ENCODE measurements at places on chromosomes 5 and 9.
A peak's percentile ranks its signal among the peaks of the same experiment; 100 is the strongest.

- DNase-seq, result no peak
Measured at GRCh38 chr5:171617817-171618591, 167.6 kb upstream of the SMIM23 start.

- no peak for DNase-seq
Measured at GRCh38 chr9:109916316-109916715, 136.3 kb downstream of the PALM2AKAP2 start.

DNA sequence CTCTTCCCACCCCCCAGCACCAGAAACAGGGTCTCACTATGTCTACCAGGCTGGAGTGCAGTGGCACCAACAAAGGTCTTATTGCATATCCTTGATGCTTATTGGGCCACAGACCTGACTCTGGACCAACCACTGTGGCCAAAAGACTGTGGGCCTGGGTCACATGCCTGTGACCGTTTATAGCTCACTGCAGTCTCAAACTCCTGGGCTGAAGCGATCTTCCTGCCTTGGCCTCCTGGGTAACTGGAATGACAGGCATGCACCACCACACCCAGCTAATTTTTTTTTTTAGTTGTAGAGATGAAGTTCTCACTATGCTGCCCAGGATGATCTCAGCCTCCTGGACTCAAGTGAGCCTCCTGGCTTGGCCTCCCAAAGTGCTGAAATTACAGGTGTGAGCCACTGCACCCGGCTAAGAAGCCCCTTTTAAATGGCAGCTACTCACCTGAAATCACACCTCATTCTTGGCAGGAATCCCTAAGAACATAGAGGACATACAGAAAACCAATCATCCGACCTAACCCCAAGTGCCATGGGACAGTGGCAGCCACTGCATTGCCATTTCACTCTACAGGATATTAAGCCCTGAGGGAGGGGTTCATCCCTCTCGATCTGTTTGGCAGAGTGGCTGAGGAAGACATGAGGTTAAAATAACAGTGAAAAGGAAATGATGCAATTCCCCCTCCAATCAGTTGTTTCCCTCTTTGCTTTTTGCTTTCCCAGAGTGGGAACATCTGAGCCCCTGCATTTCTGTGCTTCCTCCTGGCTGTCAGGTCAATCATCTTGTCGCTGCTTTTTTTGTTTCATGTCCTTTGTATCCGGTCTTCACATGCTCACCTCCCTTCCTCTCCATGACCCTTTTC lies 74.6 kb downstream of the LRRC70 start:
- no peak for DNase-seq

- DNase-seq, result no peak
Measured at GRCh38 chr5:97192580-97193354, 9.7 kb upstream of the RIOK2 start.

GRCh38 chr5:67680099-67680498 lies 483.5 kb upstream of the CD180 start:
- peak; percentile 11 for DNase-seq

- no peak for DNase-seq
Measured at GRCh38 chr5:74161170-74161569, 479.4 kb downstream of the ENC1 start.

DNA sequence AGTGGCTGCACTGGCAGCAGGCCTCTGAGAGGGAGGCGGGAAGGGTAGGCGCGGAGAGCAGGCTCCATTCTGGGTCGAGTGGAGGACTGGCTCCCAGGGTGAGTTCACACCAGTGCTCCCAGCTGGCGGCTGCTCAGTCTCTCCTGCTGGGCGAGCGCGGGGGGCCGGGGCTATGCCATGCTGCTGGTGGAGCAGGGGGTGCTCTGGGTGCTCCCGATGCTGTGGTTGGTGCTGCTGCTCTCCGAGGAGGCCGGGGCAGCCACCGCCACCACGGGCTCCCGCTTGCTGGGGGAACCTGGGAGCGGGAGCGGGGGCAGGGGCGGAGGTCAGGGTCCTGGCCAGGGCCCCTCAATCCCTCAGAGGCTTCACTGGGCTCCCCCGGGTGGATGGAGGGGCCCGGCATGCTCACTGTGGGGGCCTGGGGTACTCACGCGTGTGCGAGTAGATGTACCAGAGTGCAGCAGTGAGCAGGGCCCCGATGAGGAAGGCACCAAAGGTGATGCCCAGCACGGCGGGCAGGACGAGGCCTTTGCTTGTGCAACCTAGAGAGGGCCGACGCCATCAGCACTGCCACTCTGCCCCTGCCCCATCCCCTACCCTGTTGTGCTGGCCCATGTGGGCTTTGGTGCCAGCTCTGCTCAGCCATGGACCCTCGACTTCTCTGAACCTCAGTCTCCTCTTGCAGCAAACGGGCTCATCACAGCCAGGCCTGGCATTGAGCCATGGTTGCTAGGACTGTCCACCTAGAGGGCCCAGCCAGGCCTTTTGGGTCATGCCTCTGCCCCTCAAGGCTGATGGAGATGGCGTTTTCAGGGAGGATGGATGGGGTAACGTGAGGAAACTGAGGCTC lies 13.1 kb downstream of the FPGS start:
- no peak for DNase-seq

DNA sequence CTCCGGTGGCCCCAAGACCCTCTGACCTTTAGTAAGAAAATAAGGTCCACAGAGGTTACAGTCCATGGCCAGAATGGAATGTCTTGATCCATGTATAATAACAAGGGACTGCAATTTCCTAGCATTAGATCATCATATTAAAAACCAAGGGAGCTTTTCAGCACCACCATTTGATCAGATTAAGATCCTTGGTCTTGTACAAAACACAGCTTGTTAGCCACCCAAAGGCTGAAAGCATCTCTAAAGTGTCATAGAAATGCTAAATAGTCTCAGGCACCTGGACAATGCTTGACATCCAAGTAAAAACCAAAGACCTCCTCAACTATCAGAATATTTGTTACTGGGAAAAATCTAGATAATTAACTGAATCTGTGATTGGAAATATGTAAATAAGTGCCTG lies 50.3 kb upstream of the VPS13A start:
- DNase-seq, result no peak

- DNase-seq, result peak; percentile 66
Measured at GRCh38 chr9:72315089-72315509, 49.9 kb downstream of the ZFAND5 start.

DNA sequence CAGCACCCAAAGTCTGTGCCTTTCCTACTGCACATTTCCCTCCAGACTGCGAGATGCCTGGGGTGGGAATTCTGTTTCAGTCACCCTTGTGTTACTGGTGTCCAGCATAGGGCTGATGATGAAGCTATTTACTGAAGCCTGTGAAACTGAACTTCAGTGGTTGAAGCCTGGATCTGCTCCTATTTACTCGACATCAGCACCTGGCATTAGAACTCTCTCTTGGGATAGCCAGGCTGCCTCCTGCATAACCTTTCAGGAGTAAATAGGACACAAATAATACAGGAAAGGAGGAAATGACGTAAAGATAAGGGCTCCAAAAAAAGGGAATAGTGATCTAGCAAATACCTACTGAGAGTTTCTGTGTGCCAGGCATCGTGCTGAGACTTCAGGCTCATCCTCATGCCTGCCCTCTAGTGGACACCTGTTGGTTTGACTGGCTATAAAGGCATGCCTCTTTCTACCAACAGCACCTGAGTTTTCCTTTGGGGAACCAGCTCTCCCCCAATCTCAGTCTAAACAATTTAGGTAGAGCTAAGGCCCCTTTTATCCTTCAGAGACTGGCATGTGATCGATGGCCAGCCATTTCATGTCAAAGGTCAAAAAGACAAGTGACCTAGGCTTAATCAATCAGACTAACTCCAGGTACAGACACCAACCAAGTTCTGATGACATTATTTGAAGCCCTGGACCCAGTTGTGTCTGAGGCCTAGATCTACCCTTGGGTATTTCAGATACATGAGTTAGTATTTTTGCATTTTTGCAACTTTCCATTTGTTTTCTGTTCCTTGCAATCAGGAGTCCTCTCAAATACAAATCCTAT lies 192.1 kb upstream of the TRIM32 start:
- no peak for DNase-seq

GRCh38 chr5:63962279-63962678 lies at the start of gene HTR1A:
TSS of gene HTR1A (minus strand) at chr5:63962445. CDS start at chr5:63961719, 726 bp downstream.
- no peak for DNase-seq

DNA sequence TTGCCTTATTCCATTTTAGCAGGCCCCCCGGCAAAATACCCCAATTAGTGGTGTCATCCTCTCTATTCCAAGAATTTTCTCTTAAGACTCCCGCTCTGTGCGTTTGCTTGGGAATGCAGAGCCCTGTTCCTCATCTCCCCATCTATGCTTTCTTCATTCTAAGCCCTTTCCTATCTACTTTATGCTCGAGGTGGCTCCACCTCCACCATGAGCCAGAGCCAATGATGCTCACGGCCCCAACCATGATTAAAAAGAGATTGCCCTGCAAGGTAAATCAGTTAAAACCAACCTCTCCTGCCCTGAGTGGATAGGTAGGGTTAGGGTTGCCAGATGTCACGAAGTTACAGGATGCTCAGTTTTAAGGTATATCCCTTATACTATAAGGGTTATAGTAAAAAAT lies 677 bp upstream of the TXNDC15 start:
- DNase-seq, result no peak

GRCh38 chr5:175640106-175640775 lies 17.6 kb upstream of the HRH2 start:
- no peak for DNase-seq

DNA sequence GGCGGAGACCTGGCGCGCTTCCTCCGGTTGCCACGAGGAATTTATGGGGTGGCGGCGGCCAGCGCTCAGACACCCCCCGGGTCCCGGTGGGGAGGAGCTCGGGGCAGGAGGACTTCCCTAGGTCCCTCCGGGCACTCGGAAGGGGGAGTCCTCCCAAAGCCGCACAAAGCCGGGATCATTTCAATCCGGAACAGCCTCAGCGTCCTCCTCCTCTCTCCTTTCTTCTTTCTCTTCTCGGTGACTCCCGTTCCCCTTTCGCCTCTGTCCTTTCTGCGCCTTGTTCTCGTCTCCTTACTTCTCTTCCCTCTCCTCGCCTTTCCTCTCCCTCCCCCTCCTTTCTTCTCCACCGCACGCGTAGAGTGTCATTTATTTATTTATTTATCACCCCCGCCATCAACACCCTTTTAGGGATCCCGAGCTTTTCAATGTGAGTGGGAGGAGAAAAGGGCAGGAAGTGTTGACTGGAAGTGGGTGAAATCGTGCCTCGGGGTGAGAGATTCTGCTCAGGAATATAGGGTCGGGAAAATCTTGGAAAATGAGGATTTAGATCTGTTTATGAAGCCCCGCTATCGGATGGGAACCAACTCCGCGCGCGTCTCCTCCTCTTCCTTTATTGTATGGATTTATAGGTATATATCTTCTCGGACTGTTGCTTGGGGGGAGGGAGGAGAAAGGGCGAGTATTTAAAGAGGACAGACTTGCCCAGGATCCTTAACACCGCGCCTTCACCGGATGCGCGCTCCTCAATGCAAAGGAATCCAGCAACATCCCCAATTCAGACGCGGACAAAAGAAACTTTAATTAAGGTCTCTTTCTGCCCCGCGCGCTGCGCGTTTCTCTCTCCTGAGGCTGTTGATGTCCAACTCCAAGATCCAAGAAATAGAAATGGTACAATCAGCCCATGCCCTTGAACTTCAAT lies 2.0 kb upstream of the ZNF462 start:
- peak; percentile 30 for DNase-seq

- no peak for DNase-seq
Measured at GRCh38 chr9:72150661-72151060, 1.4 kb downstream of the GDA start.

- DNase-seq, result no peak
Measured at GRCh38 chr5:23253621-23254198, 253.7 kb upstream of the PRDM9 start.

GRCh38 chr5:77321793-77322394 lies 111.4 kb downstream of the PDE8B start:
- DNase-seq, result no peak

GRCh38 chr9:108816037-108816436 lies 39.7 kb downstream of the ACTL7B start:
- DNase-seq, result no peak

DNA sequence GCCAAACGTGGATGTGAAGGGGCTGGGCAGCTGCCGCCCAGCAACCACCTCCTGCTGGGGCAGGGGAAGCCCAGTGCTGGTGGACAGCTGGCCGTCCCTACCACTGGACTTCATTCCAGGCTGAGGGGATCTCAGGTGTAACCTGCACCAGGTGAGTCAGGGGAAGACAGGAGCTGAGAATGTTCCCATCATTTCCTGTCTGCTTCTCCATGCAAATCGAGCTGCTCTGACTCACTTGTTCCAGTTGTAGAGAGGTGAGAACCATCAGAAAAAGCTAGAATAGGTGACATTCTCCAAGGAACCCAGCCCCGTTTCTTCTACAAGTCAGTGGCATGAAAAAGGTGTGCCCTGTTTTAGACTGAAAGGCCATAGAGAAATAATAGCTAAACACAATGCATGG lies 21.8 kb upstream of the BARX1 start:
- DNase-seq, result no peak

DNA sequence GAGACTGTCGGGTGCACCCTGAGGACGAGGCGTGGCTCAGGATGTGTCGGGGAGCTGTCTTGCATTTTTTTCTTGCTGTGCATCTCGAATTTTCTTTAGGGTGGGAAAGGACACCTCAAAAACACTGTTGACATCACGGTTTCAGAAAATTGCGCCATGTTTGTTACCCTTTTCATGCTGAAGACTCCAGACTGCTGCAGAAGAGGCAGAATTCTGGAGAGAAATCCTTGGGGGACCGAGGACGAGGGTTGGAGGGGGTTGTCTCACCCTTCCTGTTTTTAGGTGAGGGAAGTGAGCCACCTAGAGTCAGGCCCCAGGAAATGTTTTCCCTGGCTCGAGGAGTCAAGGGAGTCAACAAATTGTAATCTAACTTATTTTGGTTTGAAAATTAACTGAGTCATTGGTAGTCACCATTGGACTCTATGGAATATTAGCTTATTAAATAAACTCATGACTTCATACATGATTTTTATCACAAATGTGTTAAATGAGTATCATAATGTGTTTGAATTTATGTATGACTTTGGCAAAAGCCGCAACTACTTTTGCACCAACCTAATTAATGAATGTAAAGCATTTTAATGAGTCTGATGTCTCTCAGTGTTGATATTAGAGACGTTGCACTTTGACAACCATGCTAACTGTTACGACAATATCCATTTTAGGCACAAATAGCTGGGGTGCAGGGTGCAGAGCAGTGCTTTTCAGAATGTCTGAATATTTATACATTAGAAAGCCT lies 724 bp upstream of the LYSMD3 start:
- DNase-seq, result peak; percentile 78

DNA sequence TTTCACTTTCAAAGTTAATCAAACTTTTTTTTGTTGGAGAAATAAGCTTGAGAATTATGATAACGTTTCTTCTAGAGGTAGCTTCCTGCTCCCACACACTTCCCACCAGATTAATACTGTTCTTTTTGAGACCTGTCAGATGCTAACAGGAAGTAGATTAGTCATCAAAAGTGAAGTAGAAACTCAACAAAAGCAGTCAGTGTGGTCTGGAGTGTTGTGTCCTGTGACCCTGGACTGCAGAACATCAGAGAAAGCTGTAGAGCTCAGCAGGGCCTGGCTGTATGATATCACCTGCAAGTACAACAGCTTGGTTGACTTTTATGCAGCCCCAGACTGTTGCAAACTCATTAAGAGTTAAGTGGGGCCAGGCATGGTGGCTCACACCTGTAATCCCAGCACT lies 495.7 kb upstream of the CYLC2 start:
- no peak for DNase-seq
